ENCODE measurements at places on chromosomes 1 and 21.

- DNase-seq = no peak
These were observed 51.8 kb upstream of the LRP8 start for GRCh38 chr1:53379662-53380002.

GRCh38 chr1:158644449-158644848, 39.4 kb downstream of the OR10Z1 start:
- DNase-seq = no peak

DNA sequence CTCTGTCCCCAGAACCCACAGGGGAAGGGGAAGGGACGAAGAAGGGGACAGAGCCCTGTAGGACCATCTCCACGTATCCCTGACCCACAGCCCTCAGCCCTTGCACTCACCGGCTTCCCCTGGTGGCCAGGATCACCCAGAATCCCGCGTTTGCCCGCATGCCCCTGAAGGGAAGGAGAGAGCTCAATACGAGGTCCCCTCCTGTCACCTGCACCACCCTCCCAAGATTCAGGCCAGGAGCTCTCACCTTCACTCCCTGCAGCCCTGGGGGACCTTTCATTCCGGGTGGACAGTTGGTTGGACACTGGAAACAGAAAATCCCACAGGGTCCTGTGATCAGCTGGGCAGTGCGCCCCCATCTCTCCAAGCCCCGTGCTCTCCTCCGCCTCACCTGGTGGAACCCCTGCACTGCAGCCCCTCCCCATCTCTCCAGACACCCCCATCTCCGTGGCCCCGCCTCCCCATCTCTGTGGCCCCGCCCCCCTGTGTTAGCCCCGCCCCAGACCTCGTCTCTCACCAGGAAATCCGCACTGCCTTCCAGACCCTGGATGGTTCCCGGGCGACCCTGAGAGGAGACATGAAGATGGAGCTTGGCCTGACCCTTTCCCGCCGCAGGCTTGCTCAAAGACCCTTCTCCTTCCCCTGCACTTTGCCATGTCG, 6.0 kb downstream of the COL9A2 start:
- DNase-seq = no peak

- peak; percentile 92 for DNase-seq
These were observed 16.5 kb downstream of the ZNF697 start for GRCh38 chr1:119631433-119632102.

- DNase-seq = no peak
These were observed 266.5 kb upstream of the USP24 start for GRCh38 chr1:55481634-55482033.

GRCh38 chr21:42654179-42654912, 925 bp downstream of the PDE9A start:
- no peak for DNase-seq

DNA sequence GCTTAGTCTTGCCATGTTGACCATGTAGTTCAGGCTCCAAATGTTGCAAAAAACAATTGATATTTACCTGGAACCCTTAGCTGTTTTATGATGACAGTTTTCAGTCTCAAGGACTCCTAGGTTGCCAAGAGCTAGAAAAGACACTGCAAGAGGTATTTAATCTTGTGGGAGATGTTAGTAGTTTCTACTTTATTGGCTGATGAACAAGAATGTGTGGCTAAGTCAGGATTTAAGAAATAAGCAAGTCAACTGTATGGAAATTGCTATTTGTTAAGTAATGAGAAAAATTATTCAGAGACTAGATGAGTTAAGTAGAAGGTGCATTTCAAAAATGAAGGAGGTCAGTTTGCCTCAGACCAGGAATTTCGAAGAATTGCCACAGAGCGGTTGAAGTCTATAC, 639.7 kb upstream of the USP24 start:
- no peak for DNase-seq

GRCh38 chr1:55623311-55623710, 408.1 kb upstream of the USP24 start:
- DNase-seq = peak; percentile 72

GRCh38 chr1:31387612-31388011, 14.7 kb upstream of the FABP3 start:
- no peak for DNase-seq

GRCh38 chr1:165726841-165727240, 28.5 kb upstream of the ALDH9A1 start:
- DNase-seq = no peak

GRCh38 chr1:43454270-43455011, 710 bp upstream of the HYI start:
- DNase-seq = peak; percentile 86

DNA sequence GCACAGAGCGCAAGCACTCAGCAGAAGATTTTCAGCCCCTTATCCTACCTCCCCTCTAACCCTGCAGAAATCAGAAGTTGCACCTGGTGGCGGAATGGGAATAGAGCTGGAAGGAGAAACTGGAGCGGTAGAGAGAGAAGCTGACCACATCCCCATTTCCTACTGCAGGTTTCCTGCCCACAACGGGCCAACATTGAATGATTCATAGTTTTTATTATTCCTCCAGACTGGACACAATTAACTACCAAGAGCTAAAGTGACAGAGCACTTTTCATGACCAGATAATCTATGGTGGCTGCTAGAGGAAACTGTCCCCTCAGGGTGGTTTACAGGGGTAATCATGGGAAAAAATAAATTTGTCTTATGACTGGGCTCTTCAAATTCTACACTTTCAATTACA, 21.3 kb upstream of the LRRC8D start:
- DNase-seq = no peak

DNA sequence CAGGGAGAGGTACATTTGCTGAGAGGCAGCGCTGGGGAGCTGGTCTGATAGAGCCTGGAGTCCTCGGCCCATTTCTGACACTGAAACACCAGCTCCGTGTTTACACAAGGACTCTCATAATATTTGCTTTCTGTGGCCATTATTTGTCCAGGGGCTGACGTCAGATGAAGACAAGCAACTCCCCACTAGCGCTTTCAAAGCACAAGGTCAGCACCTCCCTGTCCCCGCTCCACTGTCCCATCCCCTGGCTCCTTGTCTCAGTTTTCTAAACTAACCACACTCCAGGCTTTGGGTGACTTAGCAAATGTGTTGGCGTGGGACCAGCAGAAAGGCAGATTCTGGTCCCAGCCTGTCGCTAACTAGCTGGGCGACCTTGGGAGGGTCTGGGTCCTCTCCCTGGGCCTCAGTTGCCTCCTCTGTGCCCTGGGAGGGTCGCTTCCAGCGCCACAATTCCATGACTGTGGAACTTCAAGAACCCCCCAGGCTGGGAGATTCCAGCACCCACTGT, 37.4 kb upstream of the ZBTB40 start:
- no peak for DNase-seq

DNA sequence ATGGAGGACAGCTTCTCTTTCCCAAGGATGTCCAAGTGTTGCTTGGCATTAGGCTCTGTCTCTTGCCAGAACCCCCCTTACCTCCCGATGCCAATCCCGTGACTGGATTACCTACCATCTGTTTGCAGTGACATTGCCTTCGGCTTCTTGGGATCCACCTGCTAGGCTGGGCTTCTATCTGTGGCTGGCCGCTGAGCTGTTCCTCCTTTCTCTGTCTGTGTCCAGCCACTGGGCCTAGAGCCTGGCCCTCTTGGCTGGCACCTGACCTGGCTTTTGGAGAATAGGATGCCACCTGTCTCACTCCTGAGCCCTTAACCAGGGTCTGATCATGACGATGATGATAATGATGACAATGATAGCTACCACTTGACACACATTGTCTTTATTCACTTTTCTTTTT, 41.6 kb upstream of the STUM start:
- DNase-seq = no peak

GRCh38 chr1:206717674-206717989, 32.9 kb downstream of the MAPKAPK2 start:
- DNase-seq = no peak

- DNase-seq = no peak
These were observed 366.6 kb upstream of the NCAM2 start for GRCh38 chr21:20631633-20632032.

- DNase-seq = no peak
These were observed 65.4 kb downstream of the NPHP4 start for GRCh38 chr1:5926686-5927435.

DNA sequence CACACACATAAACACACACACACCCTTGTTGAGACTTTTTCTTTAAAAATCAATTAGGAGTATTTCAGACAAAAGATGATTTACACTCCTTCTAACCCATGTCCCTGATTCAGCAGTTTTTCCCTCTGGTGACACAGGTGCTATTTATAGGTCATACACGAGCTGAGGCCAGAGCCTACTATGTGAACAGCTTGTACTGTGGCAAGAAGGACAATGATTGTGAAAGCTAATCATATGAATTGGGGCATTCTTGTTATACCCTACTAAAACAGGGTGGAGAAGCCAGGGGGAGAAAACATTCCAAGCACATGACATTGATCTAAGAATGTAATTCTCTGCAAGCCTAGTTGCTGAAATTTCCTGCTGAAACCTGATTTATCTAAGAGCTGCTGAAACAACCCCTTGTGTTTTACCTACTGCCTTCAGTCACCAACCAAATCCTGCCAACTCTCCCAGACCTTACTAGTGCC, 60.3 kb downstream of the XCL1 start:
- DNase-seq = peak; percentile 23

DNA sequence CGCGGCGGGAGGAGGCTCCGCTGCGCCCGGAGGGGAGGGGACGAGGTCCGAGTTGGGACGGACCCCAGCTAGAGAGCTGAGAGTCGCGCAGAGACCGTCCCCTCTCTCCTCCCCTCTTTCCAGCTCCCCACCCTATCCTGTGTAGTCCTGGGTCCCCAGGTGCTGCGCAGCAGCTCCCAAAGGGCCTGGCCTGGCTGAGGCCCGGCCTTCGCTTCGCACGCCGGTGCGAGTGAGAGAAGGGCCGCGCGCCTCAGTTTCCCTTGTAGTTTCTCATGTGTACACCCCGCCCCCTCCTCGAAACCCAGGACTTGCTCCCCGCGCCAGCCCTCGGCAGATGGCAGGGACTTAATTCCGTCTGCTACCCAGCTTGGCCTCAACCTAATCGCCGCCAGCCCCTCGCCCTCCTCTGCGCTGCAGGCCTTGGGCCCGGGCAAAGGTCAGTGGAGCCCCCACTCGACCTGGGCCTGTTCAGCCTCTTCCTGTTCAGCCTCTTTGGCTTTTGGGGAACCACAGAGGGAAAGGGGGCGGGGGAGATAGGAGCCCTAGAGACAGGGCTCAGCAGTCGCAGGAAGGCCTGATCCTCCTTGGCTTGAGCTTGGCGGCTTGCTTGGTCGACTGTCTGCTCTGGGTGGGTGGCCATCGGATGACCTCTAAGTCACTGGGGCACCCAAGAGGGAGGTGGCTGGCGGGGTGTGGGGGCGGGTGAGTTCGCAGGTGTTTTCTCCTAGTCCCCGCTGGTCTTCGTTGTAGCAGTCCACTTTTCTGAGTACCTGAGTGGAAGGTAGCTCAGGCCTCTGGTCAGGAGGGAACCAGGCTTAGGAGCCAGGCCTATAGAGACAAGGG, 1.0 kb downstream of the ZNF687 start:
- peak; percentile 44 for DNase-seq

DNA sequence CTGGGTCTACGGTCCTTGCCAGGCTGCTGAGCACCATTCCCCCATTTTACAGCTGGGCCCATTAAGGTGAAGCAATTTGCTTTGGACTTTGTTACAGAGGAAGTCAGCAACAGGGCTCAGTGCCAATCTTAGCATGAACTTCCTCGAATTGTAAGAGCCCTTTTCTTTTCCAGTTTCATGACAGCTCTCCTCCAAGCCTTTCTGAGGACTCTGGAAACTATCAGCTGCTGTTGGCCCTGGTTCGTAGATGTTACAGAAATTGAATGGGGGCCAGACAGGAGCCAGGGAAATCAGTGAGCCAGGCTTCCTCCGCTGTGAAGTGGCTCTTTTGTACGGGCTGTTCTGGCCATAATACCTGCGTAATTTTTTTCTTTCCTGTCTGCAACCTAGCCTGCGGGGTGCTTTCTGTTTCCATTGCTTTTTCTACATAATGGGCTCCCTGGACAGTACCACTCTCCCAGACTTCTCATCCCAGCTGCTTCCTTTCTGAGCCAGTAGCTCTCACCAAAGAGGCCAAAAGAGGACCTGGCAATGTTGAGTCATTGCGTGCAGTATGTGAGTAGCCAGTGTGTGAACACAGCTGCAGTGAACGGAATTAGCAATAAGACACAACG, 386.3 kb downstream of the DISC1 start:
- DNase-seq = peak; percentile 72

DNA sequence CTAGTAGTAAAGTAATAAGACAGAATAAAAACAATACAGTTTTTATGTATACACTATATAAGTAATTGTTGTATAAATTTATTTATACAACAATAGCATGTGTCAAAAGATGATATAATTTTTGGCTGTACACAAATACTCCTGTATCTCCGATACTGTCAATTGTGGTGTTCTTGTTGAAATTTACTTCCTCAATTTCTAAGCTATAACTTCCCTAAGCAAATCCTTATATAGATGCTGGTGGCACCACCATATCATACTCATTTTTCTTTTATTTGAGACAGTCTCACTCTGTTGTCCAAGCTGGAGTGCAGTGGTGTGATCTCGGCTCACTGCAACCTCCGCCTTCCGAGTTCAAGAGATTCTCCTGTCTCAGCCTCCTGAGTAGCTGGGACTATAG, 141.0 kb upstream of the HP1BP3 start:
- DNase-seq = no peak

- DNase-seq = no peak
These were observed 191.1 kb upstream of the C8B start for GRCh38 chr1:57156907-57157306.

Data from left cardiac atrium (tissue), 4 donors.